ENCODE measurements at places on chromosomes 2 and 18.

GRCh38 chr2:21787941-21788340, 664.2 kb downstream of the TDRD15 start:
- no peak for DNase-seq

DNA sequence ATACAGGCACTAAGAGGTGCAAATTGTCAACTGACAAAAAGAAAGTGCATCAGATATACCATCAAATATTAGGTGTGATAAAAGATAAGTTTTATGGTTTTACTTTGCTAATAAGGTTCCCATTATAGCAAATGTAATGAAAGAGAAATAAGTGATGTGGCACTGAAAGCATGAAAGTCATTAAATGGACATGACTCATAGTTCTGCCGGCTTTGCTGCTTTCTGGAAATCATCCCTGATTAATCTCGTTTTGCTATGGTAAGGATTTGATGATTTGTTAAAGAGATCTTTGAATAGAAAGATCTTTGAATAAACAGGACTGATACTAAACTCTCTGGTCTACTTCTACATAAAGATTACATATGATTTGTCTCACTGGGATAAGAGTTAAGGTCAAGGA, 72.7 kb downstream of the CLIP4 start:
- no peak for DNase-seq

- peak; percentile 19 for DNase-seq
These were observed 59.0 kb upstream of the LDLRAD4 start for GRCh38 chr18:13159579-13159978.

- DNase-seq = peak; percentile 20
These were observed 188.5 kb upstream of the CDH2 start for GRCh38 chr18:28365411-28365831.

GRCh38 chr2:186980787-186981550, 132.0 kb upstream of the ZSWIM2 start:
- DNase-seq = no peak

DNA sequence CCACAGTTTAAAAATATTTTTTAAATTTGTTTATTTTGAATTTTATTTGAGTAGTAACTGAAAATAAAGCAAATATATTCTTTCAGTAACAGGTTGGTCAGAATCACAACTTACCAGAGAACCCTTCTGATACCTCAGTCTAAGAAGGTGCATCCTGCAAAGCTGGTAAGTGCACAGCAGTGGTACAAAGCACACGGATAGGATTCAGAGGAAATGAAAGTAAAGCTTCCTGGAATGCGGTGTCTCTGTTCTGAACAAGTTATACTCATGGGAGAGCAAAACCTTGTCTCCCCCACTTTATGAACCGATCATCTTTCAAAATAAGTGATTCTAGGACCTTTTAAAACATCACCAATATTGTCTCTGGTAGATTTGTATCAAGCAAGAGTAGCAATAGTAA, 398.3 kb downstream of the TMX3 start:
- DNase-seq = no peak

DNA sequence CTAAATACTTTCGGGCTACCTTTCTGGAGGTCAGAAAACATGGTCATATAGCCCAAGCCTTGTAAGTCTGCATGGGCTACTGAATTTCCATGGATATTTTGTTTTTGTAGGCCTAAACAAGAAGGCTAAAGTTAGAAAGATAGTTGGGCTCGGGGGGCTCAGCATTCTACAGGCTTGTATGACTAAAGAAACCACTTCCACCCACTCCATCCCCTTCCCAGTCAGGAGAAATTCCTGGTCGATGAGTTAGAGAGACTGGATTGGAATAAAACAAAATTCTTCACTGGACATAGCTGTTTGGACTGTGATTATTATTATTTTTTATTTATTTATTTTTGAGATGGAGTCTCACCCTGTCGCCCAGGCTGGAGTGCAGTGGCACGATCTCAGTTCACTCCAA, 539.4 kb upstream of the TNP1 start:
- no peak for DNase-seq

GRCh38 chr2:209933499-209934483, 68.6 kb upstream of the RPE start:
- DNase-seq = peak; percentile 2

- no peak for DNase-seq
These were observed 25.6 kb downstream of the EMX1 start for GRCh38 chr2:72942881-72943418.

- DNase-seq = no peak
These were observed 27.2 kb downstream of the NAT8 start for GRCh38 chr2:73614997-73615396.

GRCh38 chr2:18178736-18179349, 300.4 kb downstream of the KCNS3 start:
- DNase-seq = peak; percentile 10

GRCh38 chr18:12324991-12325725, 17.1 kb downstream of the TUBB6 start:
- no peak for DNase-seq

DNA sequence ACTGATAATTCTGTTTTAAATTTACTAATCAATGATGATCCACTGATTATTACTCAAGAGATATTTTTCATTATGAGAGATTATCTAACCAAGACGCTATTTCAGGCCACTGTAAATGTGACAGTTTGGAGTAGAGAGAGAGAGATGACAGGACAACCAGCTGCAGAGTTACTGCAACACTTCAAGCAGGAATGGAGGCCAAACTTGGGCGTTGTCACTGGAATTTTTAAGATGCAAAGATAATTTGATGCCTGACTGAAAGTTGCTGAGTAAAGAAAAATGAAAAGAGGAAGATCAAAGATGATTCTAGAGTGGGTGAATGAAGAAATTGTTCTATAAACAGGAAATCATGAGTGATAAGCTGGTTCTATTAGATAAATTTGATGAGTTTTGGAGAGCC, 1302.1 kb upstream of the TMEFF2 start:
- no peak for DNase-seq

DNA sequence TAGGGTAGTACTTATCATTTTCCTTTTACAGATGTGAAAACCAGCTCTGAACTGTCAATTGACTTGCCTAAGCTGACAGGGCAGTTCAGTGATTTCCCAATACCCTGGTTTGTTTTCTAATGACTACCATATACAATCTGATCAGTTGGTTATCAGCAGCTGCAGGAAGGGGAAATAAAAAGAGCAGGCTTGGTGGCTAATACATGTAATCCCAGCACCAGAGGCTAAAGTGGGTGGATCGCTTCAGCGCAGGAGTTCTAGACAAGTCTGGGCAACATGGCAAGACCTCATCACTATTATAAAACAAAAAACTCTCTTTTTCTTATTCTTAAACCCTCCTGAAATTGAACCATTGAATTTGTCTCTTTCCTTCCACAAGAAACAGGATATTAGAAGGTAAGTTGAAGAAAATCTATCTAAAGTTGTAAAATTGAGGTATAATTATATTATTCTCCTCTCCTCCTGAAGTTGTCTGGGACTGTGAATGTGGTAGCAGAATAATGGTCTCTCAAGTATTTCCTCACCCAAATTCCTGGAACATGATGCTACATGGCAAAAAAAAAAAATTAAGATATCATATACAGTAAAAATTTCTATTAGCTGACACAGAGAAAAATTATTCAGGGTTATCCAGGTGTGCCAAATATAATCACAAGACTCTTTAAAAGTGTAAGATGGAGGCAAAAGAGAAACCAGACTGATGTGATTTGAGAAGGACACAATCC, 1441.6 kb downstream of the SUCLG1 start:
- no peak for DNase-seq

DNA sequence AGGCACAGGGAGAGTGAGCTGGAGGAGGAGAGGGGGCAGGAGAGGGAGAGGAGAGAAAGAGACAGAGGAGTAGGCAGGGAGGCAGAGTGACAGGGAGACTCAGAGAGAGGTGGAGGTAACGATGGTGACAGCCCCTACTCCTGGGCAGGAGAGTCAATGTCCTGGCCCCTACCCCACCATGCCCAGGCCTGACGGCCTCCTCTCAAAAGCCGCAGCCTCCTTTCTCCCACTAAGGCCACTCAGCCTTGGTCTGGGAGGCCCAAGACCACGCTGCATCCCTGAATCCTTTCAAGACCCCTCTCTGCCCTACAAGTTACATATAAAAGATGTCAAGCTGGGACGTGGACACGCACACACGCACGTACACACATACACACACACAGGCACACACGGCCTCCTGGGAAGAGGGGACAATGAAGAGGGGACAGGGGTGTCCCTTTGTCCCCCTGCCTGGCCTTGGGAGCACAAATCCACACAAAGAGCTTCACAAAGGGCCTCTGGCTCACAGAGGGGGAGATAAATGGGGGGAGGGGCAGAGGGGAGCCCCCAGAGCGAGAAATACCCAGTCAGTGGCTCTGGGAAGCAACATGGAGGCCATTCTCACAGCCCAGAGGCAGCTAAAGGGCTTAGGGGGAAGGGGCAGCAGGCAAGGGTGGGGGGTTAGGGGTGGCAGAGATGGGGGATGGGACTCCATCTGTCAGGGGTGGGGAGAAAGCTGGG, 19.5 kb upstream of the TNS1 start:
- no peak for DNase-seq

GRCh38 chr2:239904496-239904895, 120.6 kb downstream of the NDUFA10 start:
- no peak for DNase-seq

GRCh38 chr18:66867653-66868052, 263.8 kb upstream of the CDH19 start:
- no peak for DNase-seq

DNA sequence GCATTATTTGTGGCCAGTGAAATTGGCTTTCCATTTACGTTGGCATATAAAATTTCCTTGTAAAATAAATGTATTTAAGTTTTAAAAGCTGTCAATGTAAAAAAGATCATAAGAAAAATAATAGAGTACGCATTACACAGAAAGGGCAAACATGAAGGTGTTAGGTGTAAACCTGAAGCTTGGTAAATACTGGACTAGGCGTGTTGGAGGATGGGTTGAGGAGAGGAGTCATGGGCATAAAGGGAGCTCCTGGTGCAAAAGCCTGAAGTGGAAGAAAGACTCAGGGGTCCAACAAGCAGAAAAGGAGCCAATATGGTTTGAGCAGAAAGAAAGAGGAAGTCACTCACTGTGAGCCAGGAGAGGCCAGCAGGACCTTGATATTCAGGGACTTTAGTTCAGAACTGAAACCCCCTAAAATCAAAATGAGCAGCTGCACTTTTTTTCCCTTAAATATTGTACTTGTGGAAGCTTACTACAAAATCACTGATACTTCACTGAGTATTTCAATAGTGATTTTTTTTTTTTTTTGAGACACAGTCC, 24.4 kb downstream of the SP5 start:
- DNase-seq = no peak

DNA sequence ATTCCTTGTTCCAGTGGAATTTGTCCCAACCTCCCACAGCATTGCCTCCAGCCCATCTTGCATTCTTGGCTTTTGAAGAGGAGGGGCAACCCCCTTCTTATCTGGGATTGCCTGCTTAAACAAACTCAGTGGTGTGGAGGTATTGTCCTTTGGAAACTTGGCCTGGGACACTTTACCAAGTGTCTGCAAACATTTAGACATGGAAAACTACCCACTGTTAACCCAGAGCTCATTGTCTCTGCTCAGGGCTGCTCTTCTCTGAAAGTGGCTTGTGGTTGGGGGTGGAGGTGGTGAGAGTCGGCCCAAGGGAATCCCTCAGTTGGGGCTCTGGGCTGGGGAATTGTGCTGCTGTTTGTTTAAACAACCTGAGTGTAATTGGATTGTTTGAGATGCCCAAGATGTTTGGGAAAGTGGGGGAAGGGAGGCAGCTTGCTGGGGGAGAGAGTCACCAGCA, 178.3 kb upstream of the GATA6 start:
- no peak for DNase-seq

GRCh38 chr2:48855142-48855541, 99.6 kb upstream of the LHCGR start:
- DNase-seq = no peak

GRCh38 chr2:188813857-188814256, 160.3 kb upstream of the COL3A1 start:
- DNase-seq = no peak

DNA sequence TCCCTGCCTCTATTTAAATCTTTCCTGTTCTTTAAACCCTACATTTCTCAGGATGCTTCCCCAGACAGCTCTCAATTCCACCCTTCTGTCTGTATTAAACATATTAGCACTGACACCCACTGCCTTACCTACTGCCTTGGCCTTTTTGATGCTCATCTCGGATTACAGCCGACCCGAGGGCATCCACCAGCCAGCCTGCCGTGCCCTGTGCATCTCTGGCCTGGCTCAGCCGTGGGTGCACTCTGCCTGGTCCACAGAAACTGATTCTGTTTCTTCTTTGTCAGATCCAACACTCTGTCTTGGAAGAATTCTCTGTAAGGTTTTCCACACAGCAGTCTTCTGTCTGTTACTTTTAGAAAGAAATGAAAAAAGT, 27.2 kb downstream of the TANC1 start:
- DNase-seq = no peak

DNA sequence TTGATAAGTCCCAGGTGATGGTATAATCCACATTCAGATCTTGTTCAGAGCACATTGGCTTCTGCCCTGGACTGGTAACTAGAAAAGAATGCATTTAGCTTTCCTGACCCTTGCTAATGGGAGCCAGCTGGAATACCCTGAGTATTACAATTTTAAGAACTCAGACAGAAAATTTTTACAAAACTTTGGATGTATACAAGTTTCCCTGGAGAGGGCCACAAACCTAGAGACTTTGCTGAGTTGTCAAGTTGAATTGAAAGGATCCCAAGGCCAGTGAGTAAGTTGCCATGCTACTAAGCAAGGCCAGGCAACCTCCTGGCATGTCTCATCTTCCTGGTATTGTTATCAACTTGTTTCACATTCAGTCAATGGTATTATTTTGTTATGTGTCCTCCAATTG, 20.0 kb upstream of the NABP1 start:
- DNase-seq = peak; percentile 79

DNA sequence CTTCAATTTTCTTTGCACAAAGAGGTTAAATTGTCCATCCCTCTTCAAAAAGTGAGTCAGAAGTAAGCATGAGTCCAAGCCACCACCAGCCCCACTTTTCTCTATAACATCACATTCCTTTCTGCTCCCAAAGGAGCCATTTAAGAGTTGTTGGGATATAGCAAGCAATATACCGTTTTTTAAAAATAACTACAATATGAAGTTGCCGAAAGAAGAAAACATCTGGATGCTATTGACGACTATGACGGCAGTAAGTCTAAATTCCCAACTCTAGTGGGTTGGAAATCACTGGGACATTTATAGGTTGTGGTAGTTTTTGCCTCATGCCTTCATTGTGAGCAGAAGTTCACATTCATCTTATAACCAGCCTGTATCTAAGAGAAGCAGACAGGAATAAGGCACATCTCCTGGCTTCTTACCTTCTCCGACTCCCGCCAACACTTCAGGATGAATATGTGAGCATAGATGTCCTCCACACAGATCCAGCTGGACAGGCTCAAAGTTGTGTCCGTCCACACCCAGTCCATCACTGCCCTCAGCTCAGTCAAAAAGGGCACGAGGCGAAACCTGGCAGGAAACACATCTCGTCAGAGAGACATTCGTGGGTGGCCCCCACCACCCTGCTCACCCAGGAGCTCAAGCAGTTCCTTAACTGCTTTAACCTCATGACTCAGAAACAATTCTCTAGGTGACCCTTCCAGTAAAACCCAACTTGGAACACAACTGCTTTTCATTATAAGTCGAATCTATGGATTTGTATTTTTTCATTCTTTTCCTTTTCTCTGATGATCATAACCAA, 163.6 kb downstream of the NAPG start:
- DNase-seq = no peak

- DNase-seq = no peak
These were observed 102.6 kb upstream of the DAPL1 start for GRCh38 chr2:158692372-158693103.

GRCh38 chr2:45643543-45644542, 7.6 kb upstream of the PRKCE start:
- DNase-seq = no peak

- DNase-seq = no peak
These were observed 723.7 kb downstream of the DCDC2C start for GRCh38 chr2:4427083-4427482.
